ENCODE measurements at places on chromosomes 2 and 18.

- no peak for DNase-seq
Measured at GRCh38 chr2:34179511-34179910, 580.4 kb upstream of the FAM98A start.

DNA sequence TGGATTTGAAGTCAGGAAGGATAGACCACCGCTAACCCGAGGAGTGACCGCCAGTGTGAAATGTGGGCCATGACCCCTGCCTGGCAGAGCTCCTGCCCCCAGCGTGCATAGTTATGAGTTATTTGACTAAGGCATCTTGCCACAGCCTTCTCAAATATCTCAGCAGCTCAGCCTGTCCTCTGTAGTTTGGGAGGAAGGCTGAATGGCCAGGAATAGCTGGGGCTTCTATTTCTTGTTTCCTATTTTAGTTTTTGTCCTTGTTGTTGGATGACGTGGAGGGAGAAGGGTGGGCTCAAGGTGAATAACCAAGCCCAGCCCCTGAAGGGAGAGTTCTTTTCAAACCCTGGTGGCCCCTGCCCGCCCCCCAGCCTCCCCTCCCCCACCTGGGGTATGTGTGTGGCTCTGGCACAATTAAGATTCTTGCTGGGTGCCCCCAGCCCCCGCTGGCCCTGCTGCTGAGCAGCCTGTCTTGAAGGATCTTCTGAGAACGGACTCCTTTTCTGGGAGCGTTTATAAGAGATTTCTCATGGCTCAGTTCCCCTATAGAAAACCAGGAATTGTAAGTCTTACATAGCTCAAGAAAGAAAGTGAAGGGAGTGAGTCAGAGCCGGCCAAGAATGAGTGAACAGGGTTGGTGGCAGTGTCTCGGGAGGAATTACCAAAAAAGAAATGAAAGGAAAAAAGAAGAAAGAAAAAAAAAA lies 157.4 kb downstream of the GLI2 start:
- no peak for DNase-seq

DNA sequence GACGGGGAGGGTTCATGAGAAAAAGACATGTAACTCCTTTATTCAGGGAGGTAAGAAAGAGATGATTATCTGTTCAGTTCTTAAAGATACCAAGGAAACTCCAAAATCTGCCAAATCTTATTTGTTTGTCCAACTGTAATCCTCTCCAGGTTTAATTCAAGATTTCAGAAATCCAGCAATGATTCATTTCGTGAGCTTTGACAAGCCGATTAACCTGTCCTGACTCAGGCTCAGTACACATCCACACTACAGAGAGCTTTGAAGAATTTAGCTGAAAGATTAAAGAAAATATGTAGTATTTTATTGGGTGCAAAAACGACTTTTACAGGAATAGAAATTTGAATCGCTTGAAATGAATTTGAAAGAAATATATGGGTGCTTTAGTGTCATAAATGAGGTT lies 1.1 kb downstream of the SPAG16 start:
- no peak for DNase-seq

- DNase-seq, result no peak
Measured at GRCh38 chr2:59176737-59177136, 935.6 kb upstream of the FANCL start.

GRCh38 chr2:19256121-19256601 lies 102.3 kb downstream of the OSR1 start:
- no peak for DNase-seq

DNA sequence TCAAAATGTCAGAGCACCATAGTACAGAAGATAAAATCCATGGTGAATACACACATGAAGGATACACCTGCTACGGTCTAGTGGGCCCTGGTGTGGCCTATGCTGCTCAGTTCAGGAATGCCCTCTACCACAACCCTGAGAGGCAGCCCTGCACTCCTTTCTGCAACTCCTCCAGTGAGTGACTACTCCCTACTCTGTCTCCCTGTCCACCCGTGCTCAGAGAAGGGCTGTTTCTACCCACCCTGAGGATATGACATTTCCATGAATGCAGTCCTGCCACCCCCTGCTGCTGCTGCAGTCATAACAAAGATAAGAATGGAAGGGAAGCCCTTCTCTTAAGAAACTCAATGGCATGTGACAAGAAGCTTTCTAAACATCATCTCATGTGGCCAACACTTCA lies 137.0 kb downstream of the EN1 start:
- DNase-seq, result no peak

DNA sequence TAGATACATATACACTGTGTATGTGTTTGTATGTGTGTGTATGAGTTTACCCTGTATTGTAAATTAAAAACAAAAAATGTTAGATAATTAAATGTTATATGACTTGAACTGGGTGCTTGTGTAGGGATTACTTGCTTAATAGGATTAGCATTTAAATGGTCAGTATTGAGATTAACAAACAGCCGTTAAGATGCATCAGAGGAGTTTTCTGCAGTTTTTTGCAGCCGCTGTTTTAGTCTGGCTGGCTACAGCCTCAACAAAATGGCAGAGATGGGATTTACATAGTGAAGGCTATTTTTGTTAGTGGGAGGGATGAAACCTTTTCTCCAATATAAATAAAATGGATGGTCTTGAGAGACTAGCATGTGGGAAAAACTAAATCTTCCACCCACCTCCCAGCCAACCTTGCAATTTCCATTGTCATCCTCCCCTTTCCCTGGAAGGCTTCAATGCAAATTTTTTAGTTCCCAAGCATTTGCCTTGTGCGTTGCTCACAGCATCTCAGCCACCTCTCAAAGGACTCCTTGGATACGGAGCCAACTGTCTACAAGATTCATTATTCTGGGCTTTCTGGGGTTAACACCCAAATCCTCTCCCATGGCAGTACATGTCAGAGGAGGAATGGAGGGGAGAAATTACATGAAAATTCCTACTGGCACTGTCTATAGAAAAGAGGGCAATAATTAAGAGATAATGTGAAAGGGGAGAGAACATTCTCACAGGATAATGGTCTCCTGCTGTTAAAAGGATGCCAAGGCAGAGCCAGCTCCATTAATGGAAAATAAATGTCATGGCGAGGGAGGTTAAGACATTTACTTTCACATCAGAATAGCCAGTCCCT lies 351.9 kb downstream of the CDH2 start:
- no peak for DNase-seq

- no peak for DNase-seq
Measured at GRCh38 chr2:48812416-48812815, 56.9 kb upstream of the LHCGR start.

- DNase-seq, result no peak
Measured at GRCh38 chr2:216519154-216519762, 20.6 kb downstream of the RPL37A start.

DNA sequence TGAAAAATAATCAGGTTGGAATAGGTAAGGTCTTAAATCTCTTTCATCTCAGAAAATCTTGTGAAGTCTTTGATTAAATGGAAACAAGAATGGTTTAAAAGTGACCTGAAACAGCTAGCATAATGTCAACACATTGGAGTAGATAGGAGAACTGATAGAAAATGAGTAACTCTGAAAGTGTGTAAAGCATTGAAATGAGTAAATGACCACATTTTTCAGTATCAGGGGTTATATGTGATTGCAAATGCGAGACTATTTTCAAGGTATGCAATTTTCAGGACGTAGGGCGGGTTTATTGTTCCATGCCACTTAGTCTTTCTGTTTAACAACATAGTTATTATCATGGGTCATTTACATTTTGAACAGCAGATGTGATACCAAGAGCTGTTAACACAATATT lies 1383.2 kb downstream of the LRP1B start:
- no peak for DNase-seq

DNA sequence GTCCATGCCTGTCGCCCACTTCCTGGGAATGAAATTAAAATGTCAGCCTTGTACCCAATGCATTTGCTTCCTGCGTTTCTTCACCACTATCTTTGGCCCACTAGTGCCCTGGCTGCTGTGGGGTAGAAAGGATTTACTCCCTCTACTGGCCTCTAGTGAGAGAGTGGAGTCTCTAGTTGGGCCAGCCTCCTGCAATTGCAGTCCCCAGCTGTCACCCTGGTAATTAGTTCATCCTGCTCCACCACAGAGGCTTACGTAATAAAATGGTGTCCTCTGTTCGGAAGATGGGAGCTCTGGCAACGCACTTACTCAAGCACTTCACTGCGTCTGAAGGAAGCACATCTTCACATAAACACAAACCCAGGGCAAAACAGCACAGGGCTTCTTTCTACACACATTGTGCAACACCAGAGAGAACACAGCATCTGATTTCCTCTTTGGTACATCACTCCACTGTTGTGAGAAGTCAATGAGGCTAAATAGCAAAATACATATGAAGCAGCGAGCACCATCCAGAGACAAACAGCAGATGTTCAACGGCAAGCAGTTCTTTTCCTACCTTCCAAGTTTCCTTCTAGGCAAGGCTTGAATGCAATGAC lies 274.6 kb downstream of the LRATD1 start:
- no peak for DNase-seq

- DNase-seq, result no peak
Measured at GRCh38 chr2:74617122-74617521, 31.0 kb downstream of the M1AP start.

- no peak for DNase-seq
Measured at GRCh38 chr2:55609938-55610578, 7.4 kb downstream of the PPP4R3B start.

DNA sequence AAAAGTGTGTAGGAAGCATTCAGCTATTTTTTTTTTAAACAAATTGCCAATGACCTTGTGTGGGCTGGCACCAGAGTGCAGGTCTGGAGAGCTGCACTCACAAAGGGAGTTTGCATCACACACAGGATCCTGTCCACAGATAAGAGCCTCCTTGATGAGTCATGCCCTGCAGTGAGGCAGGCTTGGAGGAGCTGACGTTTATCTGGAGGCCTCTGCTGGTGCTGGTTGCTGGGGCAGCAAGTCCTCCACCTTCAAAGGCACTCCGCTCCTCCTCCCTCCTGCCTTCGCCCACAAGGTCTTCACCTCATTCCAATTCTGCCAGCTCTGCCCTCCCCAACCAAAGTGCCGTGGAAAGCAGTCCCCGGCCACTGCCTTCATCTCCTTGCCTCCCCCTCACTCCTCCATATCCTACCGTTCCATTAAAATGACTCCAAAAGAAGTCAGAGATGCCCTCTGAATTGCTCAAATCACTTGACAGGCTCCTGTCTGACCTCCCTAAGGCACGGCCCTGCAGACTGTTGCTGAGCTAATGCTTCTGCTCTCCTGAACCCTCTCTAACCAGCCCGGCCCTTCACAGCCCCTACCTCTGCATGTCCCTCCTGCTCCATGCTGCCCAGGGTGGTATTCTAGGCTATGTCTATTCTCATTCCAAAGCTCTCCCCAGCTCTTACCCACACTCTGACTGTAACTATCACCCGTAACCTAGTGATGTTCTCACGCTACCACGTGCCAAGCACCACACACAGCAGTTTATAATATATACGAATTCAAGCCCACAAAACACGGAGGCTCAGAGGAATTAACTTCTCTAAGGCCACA lies 30.9 kb downstream of the LONRF2 start:
- no peak for DNase-seq

GRCh38 chr2:84498150-84498799 lies 18.0 kb upstream of the DNAH6 start:
- no peak for DNase-seq

DNA sequence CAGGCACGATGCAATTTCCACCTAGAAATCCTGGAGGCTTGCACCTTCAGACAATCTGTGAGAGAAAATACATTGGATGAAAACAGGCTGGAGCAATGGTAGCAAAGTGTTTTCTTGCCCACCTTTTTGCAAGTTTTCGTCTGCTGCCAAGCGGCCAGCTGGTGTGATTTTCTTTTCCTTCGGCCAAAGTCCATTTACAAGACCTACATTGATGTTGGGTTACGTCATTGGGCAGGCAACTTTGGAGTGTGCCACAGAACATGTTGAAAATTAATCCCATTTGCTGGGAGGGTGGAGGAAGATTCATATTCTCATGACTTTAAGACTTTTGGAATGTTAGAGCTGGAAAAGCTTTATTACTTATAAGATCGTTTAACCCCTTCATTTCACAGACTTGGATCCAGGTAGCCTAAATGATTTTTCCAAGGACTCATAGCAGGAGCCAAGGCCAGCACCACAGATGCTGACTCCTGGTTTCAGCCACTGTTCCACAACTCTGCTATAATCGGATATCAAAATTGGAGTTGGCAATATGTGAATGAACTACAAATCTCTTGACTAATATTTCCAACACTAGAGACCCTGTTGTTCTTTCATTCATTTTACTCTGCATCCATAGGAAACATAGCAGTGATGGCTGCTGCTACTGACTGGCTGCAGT lies 352.1 kb downstream of the RND3 start:
- DNase-seq, result no peak

Data from activated naive CD4-positive, alpha-beta T cell (primary cell).